NCI-H446 (cell line): ENCODE measurements at places on chromosomes 12 and 14.

GRCh38 chr14:58765418-58765831 is 127.7 kb downstream of the DACT1 start:
- no peak for DNase-seq

GRCh38 chr14:53517270-53517960 is 364.3 kb upstream of the DDHD1 start:
- no peak for DNase-seq

DNA sequence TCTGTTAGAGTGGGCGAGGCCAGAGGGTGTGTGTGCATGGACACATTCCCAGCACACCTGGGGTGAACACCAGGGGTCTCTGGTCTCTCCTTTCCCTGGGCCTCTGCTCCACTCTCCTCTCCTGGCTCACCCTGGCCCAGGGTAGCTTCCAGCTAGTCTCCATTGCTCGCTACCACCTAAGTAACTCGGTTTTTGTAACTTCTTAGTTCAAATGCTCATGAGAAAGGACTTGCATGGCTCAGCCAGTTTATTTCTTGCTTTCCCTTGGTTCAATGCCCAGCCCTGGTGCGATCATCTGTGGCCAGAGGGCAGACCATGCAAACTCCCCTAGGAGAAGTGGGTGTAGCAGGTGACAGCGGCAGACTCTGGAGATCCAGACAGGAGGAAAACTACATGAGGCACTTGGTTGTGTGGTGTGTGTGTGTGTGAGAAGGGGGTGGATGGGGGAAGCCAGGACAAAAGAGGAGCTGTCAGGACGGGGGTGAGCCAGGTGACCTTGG is 8.9 kb upstream of the ACVR1B start:
- DNase-seq = no peak

DNA sequence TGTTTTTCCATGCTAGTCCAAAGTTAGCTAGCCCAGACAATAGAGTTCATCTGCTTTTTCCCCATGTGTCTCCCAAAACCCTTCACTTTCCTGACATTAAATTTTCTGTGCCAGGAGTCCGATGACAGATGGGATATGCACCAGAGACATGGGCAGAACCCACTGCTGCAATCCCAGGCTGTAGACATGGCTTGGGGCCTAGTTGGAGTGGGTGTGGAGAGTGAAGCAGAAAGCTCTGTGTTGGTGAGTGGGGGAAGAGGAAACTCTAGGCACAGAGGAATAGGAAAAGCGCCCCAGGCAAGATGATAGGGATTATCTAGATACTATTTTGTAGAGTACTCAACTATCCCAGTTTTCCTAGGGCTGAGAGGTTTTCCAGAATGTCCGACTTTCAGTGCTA is 4.8 kb upstream of the KRT74 start:
- DNase-seq = no peak

- no peak for DNase-seq
Observed at GRCh38 chr12:47818467-47819137, 1.1 kb downstream of the HDAC7 start.
